ENCODE measurements at places on chromosomes 5 and 9.

- DNase-seq: no peak
These were observed 513.0 kb upstream of the ADAMTS16 start for GRCh38 chr5:4627131-4627530.

DNA sequence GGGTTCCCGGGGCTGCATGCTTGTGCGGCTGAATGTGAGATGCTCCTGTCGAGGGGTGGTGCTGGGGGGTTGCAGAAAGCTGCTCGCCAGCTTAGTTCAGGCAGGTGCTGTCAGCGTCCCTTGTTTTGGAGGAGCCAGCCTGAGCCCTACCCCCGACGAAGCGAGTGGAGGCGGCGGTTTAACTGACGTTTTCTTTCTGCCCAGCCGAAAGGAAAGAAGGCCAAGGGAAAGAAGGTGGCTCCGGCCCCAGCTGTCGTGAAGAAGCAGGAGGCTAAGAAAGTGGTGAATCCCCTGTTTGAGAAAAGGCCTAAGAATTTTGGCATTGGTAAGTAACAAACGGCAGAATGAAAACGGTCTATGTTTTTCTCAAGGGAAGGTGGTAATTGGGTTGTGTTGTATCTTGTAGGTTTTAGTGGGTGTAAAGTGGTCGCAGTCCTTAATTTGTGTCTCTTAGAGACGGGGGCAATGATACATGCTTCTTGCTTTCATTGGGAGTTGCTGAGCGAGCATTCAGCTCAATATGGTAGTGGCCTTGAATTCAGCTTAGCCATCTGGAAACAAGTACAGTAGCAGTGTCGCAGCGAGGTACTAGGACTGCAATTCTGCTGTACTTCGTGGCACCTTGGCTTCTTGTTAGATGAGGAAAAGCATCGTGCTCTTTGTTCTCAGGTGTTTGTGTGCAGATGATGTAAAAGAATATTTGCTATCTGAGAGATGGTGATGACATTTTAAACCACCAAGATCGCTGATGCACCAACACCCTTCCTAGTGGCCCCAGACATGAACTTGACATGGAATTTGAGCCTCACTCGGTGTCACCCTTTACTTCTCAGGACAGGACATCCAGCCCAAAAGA is 928 bp downstream of the RPL7A start:
- DNase-seq: no peak

- no peak for DNase-seq
These were observed 21.2 kb upstream of the RNU6ATAC start for GRCh38 chr9:134185536-134186011.

DNA sequence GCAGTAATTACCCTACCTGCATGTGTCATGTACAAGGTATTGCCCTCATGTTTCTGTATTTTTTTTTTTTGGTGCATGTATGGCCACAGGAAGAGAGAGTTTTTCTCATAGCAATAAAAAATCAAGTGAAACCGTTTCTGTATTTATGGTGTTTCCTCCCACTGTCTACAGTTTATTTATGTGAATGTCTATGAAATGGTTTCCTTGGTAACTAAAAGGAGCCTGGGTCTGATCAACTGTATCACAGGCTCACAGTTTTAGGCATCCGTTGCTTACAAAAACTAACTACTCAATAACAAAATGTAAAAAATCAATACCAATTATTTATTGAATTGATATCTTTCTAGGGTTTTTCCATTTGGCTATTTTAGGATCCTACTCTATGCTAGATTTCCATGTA is 464.4 kb downstream of the TAF11L14 start:
- DNase-seq: no peak

DNA sequence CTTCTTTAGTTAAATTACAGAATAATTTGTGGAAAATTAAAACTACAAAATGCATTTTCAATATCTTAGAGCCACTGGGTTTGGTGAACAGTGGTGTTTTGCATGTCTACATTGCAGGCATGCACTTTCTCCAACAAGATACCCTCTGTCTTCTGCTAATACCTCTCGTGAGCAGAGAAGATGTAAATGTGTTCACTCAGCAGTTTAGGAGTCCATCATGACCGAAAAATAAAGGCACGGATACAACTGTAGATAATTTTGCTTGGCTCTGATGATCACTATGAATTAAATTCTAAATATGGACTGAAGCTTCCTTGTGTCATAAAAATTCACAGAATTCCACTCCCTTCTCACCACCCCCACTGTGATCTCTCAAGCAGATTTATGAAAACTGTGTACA is 313.8 kb downstream of the GLIS3 start:
- DNase-seq: no peak

- no peak for DNase-seq
These were observed 126.5 kb downstream of the RXRA start for GRCh38 chr9:134452728-134453127.

DNA sequence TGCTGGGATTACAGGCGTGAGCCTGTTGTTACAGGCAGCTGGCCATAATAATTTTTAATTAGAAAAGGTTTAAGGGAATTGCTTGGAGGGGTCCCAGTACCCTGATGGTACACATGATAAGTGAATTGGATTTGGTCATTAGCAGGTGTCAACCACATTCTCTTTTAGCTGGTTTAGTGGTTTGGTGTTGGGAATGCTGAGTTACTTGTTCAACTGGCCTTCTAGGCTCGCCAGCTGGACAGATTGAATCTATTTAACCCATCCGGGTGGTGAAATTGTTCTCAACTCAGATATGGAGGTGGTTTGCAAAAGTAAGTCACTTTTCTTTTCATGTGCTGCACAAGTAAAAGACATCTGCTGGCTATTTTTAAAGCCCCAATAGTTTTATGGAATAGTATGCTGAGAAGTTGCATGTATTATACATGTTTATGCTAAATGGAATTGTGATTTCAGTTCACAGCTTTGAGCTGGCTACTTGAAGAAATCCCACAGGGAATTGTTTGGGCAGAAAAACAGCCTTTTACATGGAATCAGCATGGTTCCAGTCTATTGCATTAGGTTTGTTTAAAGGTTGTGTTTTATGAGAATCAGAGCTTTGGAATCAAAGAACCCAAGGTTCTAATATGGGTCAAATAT is 149.8 kb upstream of the SLC28A3 start:
- no peak for DNase-seq

DNA sequence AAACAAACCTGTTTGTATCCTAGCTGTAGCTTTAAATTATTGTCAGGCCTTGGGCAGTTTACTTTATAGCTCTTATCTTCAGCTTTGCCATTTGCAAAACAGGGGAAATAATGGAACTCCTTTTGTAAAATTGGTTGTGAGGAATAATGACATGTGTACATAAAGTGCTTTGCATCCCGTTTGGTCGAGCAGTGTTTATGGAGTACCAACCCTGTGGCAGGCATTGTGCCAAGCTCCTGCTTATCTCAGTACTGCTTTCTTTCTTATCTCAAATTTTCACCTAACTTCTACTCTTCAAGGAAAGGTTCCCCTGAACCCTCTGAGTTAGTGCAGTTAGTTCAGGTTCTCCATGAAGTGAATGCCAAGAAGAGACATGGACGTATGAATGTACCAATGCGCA is 9.4 kb upstream of the TENT2 start:
- DNase-seq: no peak

DNA sequence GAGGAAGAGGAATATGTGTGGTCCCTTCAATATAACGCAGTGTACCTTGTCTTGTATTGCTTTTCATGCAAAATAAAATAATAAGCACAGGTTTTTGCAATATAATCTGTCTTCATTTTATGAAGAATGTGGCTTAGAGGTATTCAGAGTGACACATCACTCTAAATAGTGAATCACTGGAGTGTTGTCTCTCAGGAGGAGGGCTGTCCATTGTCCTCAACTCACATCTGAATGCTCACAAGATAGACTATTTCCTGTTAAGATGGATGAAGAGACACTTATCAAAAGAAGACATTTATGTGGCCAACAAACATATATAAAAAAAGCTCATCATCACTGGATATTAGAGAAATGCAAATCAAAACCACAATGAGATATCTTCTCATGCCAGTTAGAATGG is 1147.5 kb upstream of the C9orf72 start:
- no peak for DNase-seq

- DNase-seq: no peak
These were observed 387.0 kb upstream of the DMAC1 start for GRCh38 chr9:8186560-8186959.

DNA sequence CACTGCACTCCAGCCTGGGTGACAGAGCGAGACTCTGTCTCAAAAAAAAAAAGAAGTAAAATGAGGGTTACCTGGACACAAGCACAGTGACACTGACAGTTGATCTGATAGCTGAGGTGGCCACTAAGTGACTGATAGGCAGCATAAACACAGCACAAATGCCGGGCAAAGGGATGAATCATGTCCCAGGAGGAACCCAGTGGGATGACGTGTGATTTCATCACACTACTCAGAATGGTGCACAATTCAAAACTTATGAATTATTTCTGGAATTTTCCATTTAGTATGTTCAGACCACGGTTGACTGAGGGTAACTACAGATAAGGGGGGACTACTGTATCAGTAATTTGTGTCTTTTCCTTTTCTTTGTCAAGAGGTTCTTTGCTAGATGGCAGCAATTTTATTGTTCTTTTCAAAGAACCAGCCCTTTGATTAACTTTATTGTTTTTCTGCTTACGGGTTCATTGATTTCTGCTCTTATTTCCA is 34.3 kb upstream of the RNF130 start:
- DNase-seq: no peak

DNA sequence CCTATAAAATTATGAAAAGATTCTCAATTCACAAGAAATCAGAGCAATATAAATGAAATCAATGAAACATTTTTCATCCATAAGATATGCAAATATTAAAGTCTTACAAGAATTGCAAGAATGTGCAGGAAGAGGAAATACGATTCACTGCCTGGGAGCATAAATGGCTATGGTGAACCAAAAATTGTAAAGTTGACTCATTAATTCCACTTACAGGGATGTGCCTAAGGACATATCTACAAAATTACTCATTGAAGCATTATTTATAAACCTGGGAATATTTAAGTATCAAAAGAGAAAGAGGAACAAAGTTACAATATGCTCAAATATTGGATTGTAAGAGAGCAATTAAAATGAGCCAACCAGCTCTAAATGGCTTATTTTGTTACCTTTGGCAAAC is 6.9 kb upstream of the NIPSNAP3A start:
- peak; percentile 50 for DNase-seq

DNA sequence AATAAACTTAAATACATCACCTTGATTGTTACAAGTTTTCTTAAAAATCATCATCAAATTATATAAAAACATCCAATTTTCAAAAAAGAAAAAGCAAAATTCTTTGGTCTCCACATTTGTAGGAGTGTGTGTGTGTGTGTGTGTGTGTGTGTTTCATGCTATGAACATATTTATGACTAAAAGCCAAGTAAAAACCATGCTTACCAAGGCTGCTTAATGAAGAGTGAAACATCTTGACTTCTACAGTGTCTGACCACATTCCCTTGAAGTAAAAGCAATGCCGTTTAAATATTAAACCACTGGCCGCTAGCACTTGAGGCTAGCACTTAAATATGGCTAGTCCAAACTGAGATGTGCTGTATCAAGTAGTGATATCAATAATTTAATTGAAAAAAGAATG is 549.1 kb upstream of the CCNG1 start:
- DNase-seq: no peak

GRCh38 chr5:34474573-34475021 is 181.5 kb upstream of the RAI14 start:
- peak; percentile 64 for DNase-seq

GRCh38 chr5:176559683-176560082 is 10.5 kb downstream of the CDHR2 start:
- no peak for DNase-seq

GRCh38 chr5:3996707-3997336 is 401.2 kb downstream of the IRX1 start:
- DNase-seq: no peak

DNA sequence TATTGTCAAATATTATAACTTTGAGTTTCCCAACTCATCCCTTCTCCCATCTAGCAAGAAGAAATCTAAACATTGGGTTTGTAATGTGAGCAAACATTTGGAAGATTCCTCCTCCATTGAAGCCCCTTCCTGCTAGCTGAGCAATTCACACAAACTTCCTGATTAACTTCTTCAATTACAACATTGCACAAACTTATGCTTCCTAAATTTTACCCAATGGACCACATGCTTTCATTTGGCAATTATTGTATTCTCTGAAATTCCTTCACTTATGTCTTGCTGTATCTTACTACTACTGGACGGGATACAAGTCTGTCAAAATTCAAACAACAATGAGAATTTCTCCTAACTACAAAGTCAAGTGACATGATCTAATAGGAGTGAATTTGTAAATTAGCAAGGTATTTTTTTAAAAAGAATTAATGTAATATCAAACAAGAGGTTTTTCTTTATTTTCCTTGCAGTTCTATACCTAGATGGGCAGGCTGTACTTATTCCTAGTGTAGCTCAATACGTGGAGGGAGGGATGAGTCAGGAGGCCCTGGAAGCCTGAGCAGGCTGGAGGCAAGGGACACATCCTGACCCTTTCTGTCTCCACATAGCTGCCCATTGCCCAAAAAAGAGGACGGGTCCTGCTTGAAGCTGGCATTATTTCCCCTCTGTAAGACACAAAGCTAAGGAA is 11.8 kb upstream of the IFNW1 start:
- peak; percentile 7 for DNase-seq

DNA sequence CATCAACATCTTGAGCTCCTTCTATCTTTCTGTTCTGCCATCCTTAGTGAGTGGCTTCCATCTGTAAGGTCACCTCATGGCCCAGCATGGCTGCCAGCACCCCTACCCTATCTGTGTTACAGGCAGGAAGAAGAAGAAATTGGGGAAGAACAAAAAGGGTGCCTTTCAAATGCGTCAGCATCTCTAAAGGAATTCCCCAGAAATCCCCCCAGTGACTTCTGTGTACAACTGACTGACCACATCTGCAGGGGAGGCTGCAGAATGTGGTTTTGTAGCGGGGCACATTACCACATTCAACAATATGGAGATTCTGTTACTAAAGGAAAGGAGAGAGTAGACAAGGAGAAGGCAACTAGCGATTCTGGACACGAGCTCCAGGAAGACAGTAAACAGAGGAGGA is 40.1 kb downstream of the ALG2 start:
- DNase-seq: no peak

DNA sequence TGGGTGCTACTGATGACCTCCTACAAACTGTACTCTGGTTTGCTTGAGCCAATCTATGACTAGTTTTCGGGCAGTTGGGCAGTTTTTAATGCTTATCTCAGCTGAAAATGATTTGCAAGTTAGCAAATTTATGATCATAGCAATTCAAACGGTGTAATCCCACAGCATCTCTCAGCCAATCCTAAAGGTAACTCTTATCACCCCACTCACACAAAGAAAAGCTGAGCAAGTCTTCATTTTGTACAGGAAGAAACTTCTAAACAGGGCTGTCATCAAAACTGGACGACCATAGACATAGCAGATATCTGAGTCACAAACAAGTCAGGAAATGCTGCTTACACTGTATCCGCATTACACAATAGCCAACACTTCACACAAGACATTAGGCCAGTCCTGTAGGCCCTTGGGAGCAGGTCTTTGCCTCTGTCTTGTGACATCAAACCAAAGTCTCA is 2.6 kb upstream of the ENC1 start:
- peak; percentile 71 for DNase-seq

- no peak for DNase-seq
These were observed 220.7 kb upstream of the TMEM161B start for GRCh38 chr5:88489364-88489763.

GRCh38 chr5:112957036-112957808 is 19.4 kb upstream of the DCP2 start:
- DNase-seq: no peak
